ENCODE measurements at places on chromosomes 4 and X.

- DNase-seq = no peak
Observed at GRCh38 chr4:73259571-73260090, 1.0 kb upstream of the ANKRD17 start.

DNA sequence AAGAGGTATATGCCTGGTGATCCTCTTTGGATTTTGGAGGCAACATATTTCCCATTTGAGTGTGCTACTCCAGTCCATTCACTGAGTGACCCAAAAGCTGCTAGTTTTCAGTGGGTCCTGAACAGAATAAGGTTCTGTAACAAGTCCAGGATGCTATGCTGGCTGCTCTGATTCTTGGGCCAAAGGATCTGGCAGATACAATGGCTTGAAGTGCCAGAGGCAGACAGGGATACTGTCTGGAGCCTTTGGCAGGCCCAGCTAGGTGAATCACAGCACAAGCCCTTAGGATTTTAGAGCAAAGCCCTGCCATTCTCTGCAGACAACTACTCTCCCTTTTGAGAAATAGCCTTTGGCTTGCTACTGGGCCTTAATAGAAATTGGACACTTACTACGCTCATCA is 40.6 kb downstream of the DCHS2 start:
- DNase-seq = no peak

- DNase-seq = no peak
Observed at GRCh38 chrX:45758738-45759397, 558.2 kb upstream of the DIPK2B start.

GRCh38 chr4:142696334-142697122 is 149.6 kb downstream of the INPP4B start:
- DNase-seq = no peak

- no peak for DNase-seq
Observed at GRCh38 chrX:139720136-139720535, 12.2 kb upstream of the MCF2 start.

- DNase-seq = no peak
Observed at GRCh38 chr4:82430964-82431745, 765 bp downstream of the ENOPH1 start.

DNA sequence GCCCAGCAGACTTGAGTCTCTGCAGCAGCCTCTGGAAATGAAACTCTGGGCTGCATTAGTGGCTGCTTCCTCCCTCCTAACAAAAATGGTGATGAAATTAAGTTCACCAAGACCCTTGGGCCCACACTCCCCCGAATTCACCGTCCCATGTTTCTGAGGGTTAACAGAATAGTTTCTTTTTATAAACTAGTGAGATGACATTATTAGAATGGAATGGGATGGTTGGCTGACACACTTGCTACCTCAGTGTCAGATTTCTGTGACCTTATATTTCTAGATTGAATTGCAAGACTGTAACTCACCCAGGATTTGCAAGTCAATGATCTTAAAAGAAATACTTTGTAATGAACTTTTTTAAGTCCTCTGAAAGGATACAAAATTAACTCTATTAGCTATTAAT is 127.1 kb downstream of the SHROOM3 start:
- DNase-seq = no peak

DNA sequence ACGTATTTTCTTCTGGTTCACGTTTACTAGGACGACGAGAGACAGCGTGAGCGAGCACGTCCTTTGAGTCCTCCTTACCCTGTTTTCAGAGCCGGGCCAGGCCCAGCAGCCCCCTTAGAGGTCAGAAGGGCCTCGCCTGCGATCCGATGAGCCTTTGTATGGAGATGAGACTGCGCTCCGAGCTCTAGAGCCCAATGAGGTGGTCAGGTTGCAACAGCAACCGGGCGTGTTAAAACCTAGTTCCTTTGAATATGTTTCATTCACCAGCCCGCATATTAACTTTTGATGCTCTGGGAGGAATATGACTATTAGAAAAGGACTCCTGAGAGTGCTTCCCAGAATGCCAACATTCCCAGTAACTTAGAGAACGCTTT is 55.6 kb upstream of the TADA2B start:
- DNase-seq = no peak

- DNase-seq = no peak
Observed at GRCh38 chr4:124432500-124432899, 280.0 kb downstream of the ANKRD50 start.

GRCh38 chr4:140252742-140253555 is 99.0 kb upstream of the MAML3 start:
- DNase-seq = peak; percentile 57

DNA sequence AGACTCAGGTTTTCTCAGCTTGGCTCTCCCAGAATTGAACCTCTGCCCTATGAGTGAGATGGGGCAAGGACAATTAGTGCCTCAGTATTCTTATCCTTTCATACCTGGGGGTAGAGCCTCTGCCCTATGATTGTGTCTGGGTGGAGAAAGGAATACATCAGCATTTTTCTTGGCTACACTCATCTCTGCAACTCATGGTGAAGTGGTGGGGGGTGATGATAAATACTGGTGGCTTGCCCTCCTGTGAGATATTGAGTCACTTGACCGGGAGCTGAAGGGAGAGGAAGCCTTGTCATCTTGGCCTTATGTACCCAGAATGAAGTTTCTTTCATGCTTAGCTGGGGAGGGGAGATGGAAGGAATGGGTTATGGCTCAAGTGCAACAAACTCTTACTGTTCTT is 71.3 kb upstream of the ENOX2 start:
- DNase-seq = no peak

GRCh38 chrX:117511379-117511778 is 605.2 kb downstream of the KLHL13 start:
- no peak for DNase-seq

DNA sequence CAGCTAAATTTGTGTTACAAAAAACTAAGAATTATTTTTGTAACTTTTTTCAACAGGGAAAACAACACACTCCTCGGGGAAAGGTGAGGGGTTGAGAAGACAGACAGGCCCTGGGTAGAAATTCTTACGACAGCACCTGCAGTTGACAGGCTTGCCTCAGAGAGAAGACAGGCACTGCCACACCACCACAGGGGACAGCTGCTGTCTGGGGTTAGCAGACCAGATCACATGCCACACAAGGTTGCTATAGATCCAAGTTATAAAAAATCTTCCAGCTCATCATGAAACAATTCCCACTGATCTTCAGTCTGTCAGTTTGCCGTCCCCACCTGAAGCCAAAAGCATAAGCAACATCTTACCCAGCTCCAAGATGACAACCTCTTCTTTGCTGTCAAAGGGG is 143.2 kb upstream of the ZCCHC13 start:
- no peak for DNase-seq

- no peak for DNase-seq
Observed at GRCh38 chr4:5629542-5629941, 78.8 kb downstream of the EVC2 start.

- DNase-seq = no peak
Observed at GRCh38 chr4:121070696-121071639, 1.4 kb downstream of the NDNF start.

DNA sequence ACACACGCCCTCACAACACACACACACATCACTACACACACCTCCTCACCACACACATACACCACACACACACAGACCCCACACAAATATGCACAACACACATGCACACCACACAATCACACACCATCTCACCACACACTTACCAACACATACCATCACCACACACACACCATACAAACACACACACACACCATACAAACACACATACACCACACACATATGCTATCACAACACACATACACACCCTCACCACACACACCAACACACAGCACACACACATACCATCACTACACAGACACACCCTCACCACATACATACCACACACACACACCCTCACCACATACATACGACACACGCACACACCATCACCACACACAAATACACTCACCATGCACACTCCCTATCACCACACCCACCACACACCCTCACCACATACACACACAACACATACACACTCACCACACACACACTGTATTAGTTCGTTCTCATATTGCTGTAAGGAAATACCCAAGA is 107.0 kb downstream of the DCTD start:
- DNase-seq = no peak

DNA sequence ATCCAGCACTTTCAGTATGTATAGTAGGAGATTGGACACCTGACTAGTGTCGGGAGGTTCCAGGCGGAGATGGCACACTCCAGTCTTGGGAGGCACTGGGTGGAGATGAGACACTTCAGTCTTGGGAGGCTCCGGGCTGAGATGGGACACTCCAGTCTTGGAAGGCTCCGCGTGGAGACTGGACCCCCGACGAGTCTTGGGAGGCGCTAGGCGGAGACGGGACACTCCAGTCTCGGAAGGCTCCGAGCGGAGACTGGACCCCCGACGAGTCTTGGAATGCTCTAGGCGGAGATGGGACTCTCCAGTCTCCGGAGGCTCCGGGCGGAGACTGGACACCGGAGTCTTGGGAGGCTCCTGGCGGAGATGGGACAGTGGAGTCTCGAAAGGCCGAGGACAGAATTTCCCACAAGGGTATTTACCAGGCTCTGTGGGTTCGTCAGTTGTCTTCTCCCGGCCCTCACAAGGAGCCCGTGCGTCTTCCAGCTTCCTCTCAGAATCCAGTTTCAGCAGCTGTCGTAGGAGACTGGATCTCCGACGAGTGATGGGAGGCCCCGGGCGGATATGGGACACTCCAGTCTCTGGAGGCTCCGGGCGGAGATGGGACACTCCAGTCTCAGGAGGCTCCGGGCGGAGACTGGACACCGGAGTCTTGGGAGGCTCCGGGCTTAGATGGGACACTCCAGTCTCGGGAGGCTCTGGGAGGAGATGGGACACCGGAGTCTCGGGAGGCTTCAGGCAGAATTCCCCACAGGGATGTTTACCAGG is 952 bp downstream of the FAM47A start:
- no peak for DNase-seq

DNA sequence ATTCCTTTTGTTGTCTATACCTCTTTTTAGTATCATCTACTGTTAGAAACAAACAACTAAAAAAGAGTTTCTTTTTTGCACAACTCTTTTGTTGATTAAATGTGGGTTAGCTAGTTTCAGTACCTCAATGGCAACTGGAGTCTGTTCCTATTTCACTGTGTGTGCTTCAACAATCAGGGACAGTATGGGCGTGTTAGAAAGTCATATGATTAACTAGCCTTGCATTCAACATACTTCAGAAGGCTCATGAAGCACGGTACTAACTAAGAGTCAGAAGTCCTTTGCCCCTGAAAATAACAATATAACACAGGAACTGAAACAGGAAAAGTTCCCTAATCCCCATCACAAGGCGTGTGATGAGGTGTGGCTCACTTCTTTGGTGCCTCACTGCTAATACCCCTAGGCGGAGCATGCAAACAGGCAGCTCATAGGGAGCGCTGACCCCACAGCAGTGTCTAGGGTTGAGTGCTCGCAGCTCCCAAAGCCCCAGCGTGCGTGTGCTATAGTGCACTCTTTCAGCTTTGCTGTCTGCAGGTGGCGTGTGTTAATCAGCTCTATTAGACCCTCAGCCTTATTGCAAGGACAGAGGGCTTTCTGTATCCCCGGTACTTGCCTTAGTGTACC is 203.1 kb upstream of the NDST3 start:
- no peak for DNase-seq

DNA sequence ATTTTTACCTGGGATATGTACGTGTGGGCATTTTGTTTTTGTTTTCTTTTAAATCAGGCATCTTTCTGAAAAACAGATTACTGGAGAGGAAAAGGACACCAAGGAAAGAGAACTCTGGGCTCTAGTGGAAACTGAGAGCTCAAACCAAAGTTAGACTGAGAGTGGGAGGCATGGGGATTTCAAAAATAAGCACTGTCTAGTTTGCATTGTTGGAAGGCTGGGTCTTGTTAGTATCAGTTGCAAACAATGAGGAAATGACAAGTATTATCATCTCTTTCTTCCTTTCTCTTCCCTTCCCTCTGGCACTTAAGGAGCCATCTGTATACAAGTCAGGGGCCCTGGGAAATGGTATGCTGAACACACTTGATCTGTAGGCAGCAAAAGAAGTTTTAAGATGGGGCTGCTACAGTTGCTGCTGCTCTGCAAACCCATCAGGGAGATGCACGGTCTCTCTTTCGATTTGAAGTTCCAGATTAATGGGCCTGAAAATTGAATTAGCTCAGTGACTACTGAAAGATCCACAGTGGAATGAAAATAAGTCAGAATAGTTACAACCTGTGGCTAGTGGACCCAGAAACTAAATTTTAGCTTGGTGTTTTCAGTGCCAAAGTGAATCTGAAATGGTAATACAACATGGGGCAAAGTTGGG is 48.0 kb upstream of the GRXCR1 start:
- no peak for DNase-seq

DNA sequence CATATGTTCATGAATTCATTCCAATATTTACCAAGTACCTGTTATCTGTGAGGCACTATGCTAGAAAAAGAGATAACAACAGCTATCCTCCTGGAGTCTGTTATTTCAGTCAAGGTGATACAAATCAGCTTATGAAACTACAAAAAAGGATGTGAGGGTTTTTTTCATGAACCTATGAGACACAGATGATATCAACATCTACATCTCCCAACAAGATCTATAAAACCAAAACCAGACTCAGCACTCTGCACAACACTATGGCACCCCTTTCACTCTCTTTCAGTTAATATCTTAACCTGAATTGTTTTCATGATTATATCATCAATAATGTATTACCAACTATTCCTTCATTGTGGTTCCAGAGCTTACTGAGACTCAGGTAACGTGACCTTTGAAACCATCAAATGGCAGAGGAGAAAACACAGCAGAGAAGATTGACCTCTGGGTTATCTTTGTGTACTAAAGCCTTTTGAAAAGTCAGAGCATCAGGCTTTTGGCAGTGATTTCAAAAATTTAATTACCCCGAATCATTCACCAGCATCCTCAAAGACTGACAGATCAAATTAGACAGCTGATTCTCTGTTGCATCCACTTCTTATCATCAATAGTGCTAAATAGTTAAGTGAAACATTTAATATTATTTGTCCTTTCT is 244.6 kb upstream of the FTHL17 start:
- no peak for DNase-seq

DNA sequence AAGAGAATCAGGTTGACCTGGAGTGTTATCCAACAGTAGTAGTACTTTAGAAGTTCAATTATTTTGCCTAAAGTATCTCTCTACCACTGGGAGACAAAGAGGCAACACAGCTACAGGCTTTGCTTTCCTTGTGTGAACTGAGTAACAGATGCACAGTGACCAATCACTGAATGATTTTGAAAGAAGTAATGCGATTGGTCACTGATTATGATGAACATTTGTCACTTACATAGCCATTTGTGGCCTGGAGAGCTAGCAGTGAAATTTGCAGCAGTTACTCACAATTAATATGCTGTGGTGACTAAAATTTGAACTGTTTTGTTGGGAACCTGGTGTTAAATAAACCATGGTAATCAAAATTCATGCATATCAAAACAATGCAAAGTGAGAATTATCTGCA is 508.7 kb upstream of the DIPK2B start:
- no peak for DNase-seq

GRCh38 chrX:2463973-2464676 is 36.7 kb downstream of the DHRSX start:
- no peak for DNase-seq

DNA sequence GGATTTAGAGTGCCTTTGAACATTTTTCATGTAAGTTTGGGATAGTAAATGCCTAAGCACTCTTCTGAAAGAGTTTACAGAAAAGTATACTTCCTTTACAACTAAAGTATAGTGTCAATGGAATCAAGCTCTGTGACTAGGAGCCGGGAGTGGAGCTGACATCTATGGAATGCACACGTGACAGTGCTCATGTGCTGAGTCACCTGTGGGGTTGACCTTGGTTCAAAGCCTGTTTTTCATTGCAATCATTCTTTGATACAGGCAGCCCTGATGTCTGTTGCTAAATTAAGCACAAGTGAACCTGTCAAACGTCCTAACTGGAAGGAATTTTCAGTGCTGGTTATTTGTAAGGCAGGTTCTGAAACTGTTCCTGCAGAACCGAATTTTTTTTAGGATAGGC is 82.5 kb downstream of the GPAT3 start:
- DNase-seq = no peak

Measured in NCI-H748 treated with DMSO at 0.1 percent for 48 hours (cell line).